ENCODE measurements at places on chromosomes 6 and 20.
A peak's percentile ranks its signal among the peaks of the same experiment; 100 is the strongest.

- no peak for DNase-seq
Observed at GRCh38 chr6:3114377-3114776, 4.1 kb upstream of the BPHL start.

DNA sequence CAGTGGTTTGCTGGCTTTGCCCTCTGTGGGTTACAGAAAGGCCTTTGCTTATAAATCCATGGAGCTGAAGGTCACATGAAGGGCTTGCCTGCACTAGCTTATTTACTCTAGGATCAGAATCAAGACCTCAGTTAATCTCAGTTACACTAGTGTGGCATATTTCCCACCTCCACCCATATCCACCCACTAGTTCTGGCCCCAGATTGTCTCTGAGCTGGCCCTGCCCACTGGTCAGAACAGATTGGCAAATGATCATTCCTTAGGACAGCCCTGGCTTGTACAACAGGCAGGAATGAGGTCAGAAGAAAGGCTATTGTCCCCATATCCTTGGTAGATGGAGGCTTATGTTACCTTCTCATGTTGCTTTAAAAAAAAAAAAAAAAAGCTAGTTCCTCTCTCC is 33.3 kb upstream of the SASH1 start:
- DNase-seq, result no peak

DNA sequence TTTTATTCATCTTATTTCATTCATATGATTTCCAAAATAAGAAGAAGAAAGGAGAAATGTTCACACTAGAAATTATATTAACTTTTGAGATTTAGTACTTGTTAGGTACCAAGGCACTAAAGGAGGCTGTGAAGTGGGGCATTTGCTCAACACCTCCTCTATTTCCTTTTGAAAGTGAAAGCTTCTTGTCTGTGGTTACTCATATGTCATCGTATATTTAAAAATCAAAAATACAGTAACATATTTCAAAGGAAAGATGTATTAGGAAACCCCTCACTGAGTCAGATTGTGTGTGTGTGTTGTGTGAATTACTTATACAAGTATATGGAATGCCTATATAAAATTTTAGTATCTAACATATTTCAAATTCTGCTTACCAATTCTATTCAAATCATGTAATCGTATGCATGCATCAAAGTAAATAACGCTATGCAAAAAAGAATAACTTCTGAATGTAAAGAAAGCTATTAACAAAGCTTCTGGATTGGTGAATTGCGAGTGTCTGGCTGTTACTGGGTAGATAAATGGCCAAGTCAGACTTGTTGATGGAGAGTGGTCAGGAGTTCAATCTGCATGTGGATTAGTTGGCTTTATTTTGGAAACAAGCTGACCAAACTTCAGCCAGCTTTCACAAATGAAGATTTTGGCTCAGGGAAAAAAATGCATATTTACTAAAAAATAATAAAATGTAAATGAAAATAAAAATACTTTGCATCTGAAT is 70.9 kb downstream of the PACRG start:
- no peak for DNase-seq

DNA sequence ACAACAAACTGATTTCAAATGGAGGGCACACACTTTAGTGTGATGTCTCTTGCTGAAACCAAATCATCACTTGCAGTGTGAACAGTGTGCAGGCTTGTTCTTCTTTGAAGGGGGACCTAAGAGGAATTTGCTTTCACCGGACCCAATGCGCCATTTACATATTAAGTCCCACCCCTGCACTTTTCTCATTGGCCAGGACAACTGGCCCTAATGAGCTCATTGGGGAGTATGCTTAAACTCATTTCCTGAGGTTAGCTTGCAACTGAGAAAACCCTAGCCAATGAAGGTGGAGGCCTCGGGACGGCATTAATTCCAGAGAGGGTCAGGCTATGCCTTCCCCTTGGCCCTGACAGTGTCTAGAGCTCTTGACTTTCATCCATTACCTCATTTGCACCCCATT is 58.7 kb downstream of the VEGFA start:
- DNase-seq, result no peak

GRCh38 chr20:21102603-21103311 is 3.4 kb downstream of the LINC00237 start:
- peak; percentile 67 for DNase-seq

DNA sequence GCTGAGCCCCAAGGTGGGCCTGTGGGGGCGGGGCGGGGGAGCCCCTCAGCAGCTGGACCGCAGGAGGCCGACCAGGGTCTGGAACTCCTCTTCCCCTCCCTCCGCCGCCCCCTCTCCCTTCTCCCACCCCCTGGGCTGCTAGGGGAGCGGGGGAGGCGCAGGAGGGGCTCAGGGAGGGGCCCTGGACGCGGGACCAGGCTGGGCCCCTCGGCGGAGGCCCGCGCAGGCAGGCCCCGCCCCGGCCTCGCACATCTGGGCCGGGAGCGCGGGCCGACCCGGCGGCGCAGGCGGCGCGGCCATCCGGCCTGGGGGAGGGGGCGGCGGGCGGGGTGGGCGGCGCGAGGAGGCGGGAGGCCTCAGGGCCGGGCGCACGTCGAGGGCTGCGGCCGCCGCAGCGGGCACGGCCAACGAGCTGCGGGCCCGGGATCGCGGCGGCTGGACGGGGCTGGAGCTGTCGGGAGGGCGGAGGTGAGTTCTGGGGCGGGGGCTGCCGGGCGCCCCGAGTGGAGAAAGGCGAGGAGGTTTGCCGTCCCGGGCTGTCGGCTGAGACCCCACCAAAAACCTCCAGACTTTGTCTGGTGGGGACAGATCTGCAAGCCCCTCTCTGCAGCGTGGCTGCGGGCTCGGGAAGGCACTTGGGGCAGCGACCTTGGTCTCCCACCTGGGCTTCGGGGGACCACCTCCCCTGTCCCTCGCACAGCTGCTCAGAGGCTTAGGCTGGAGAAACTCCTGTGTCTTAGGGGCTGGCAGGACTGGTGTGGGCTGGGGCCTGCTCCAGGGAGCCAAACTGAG is at the start of gene HSPA12B:
Gene HSPA12B (plus strand): TSS at position 359 of the 792 bp plus-strand sequence. CDS start 5,990 bp downstream, outside the sequence.
- no peak for DNase-seq

DNA sequence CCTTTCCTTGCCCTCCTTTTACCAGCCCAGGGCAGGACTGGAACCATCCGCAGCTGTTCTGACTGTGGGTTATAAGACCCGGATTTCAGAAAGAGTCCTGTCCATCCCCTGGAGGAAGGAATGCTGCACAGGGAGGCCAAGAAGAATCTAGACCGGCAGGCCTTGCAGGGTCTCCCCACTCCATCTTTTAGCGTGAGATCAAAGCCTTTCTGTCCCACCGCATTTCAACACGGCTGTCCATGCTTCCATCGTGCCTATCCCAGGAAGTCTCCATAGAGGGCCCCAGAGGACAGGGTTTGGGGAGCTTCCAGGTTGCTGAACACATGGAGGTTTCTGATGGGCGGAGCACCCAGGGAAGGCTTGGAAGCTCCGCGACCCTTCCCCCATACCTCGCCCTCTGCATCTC is 79.3 kb upstream of the AGPAT4 start:
- no peak for DNase-seq

DNA sequence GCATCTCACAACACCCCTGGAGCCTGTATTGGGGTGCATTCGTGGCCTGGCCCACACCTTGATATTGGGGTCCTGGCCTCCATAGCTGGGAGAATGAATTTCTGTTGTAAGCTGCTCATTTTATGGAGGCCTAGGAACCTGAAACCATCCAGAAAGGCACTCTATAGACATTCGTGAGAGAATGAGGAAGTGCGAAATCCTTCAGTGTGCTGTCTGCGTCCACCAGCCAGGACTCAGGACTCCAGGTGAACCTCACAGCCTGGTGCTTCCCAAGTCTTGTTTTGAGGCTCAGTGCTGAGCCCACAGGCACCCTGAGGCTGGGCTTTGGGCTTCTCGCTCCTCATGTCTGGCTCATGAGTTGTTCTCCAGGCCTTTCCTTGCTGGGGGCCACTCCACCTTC is 11.9 kb upstream of the RBBP8NL start:
- no peak for DNase-seq

- DNase-seq, result no peak
Observed at GRCh38 chr6:163793011-163793983, 378.8 kb downstream of the QKI start.

- DNase-seq, result no peak
Observed at GRCh38 chr6:2706558-2706957, 44.2 kb downstream of the MYLK4 start.

- DNase-seq, result no peak
Observed at GRCh38 chr20:58237318-58238132, 9.1 kb upstream of the ANKRD60 start.

GRCh38 chr20:24917056-24917455 is 32.0 kb upstream of the CST7 start:
- no peak for DNase-seq

DNA sequence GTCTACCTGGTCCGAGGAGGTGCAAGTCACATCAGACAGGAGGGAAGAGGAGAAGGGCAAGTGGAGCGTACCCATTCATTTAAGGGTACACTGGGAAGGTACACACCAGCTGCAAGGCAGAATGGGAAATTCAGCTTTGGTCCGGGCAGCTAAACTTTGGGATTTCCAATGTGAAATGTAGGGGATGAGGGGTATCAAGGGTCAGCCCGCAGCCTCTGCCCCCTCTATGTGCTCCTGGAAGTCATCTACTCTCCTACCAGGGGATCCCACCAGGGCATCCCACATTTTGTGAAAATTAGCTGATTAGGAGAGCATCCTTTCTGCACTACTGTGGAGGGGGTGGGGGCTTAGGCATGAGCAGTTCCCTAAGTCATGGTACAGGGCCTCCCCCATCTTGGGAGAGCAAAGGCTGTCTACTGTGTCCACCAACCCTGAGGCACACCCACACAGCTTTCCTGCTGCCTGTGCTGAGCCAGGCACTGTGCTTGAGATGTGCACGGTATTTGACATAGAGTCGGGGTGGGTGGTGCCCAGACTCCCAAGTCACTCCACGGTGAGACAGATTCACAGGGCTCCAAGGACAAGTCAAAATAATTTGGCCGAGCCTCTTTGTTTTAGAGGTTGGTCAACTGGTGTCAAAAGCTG is 189.1 kb upstream of the SULF2 start:
- no peak for DNase-seq

DNA sequence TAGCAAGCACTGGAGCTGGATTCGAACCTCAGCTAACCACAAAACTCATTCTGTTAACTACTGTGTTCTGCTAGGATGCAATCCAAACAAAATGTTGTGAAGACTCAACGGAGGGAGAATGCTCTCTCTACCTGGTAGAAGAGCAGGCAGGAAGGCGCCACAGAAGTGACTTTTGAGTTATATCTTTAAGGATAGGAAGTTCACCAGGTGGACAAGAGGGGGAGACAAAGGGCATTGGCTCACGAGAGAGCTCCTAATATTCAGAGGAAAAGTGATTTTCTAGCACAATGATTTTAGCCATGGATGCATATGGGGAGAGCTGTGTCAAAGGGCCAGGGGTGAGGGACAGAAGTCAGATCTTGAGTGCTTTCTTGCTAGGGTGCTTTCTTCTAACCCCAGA is 108.4 kb upstream of the MAFB start:
- no peak for DNase-seq

DNA sequence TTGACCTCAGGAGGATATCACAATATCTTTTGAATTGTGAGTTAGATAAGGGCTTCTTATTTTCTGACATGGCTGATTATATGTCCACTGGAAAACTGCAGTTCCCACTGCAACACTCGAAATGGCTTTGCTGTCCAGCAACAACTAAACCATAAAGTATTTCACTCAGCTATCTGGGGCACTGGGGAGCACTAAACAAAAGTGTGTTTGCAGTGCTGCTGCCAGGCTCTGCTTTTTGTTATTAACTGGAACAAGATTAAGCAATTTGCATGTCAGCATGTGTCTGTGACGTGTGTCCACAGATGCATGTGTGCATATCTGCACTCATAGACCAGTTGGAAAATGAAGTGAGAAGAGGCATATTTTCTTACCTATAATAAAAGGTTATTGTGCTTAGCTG is 107.8 kb upstream of the CCN2 start:
- DNase-seq, result no peak

DNA sequence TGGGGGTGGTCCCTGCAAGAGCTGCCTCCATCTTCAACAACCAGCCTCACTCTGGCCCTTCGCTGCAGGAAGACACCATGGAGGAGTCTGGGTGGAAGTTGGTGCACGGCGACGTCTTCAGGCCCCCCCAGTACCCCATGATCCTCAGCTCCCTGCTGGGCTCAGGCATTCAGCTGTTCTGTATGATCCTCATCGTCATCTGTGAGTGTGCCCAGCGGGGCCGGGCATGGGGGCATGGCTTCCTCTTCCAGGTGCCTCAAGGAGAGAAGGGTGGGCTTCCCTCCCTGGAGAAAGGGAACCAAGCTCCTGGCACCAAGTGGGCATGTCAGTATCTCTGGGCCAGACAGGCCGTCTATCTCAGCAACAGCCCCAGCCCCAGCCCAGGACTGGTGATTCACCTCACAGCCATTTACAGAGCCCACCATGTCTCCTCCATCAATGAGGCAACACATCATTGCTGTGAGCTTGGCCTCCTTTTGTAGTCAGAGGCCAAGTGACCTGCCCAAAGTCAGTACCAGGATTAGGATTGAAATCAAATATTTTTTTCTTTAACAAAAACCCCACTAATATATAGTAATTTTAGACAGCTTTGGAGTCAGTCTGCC is 40.2 kb downstream of the TM9SF4 start:
- DNase-seq, result no peak

DNA sequence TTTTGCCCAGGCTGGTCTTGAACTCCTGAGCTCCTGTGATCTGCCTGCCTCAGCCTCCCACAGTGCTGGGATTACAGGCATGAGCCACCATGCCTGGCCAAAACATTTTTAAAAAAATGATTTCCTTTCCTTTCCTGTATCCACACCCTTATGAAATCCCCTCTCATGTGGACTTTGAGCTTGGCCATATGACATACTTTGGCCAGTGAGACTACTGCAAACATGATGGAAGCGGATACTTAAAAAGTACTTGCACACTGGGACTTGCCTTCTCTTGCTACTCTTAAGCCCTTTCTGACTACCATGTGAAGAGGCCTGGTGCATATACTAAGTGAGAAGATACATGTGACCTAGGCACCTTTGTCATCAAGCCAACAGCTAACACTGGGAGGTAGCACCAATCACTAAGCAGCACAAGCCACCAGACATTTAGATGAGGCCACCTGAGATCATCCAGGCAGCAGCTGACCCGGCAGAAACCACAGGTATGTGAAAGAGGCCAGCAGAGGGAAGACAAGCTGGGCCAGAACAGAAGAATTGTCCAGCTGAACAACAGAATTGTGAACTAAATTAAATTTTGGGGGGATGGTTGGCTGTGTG is 78.5 kb upstream of the HDAC2 start:
- no peak for DNase-seq

- no peak for DNase-seq
Observed at GRCh38 chr6:137964876-137965275, 97.8 kb downstream of the TNFAIP3 start.

- no peak for DNase-seq
Observed at GRCh38 chr20:62567246-62568044, 74.9 kb upstream of the SLCO4A1 start.

- no peak for DNase-seq
Observed at GRCh38 chr20:46025376-46025783, 3.6 kb upstream of the SLC12A5 start.

GRCh38 chr20:34791289-34792020 is 34.0 kb downstream of the NCOA6 start:
- no peak for DNase-seq

GRCh38 chr20:57047281-57048026 is 219.0 kb downstream of the BMP7 start:
- DNase-seq, result no peak

GRCh38 chr6:109611502-109611901 is 79.5 kb downstream of the AK9 start:
- no peak for DNase-seq

GRCh38 chr20:15618110-15618509 is 955.1 kb downstream of the KIF16B start:
- DNase-seq, result no peak

GRCh38 chr6:121531658-121532169 is 96.3 kb downstream of the GJA1 start:
- no peak for DNase-seq

GRCh38 chr6:149454346-149454848 is 30.4 kb downstream of the ZC3H12D start:
- no peak for DNase-seq
